Neural progenitor cell (in vitro differentiated cells): ENCODE measurements at places on chromosomes 3 and 15. TPM values are rescaled to one million over a fixed set of nuclear protein-coding genes. Genes with fewer than 3 reads are reported as not detected.
A peak's percentile ranks its signal among the peaks of the same experiment; 100 is the strongest.

Gene SGO1
- 48.2 and 59.2 TPM in 2 replicates for total RNA-seq

Gene HGD
- total RNA-seq: 0.28 TPM in 1 of 2 replicates, not detected in the other

Gene GORASP1
- 18.0 and 38.5 TPM in 2 replicates for total RNA-seq

- no peak for DNase-seq
These were observed 27.6 kb upstream of the UBE2E2 start for GRCh38 chr3:23175341-23176083.

DNA sequence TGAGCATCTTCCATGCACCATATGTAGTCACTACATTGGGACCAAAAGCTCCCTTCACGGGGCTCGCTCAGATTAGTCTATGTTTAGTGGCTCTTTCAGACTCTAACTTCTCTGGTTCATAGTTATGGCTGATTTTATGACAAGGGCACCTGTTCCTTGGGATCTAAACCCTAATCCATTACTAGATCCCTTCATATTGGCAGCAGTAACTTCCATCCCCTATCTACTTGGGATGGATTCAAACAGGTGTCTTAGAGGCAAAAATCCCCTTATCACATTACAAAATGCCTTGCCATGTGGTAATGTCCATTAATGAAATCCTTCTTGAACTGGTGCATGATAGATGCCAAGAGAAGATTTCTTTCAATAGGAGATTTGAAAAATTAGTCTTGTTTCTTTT lies 96.7 kb upstream of the TP63 start:
- no peak for DNase-seq

DNA sequence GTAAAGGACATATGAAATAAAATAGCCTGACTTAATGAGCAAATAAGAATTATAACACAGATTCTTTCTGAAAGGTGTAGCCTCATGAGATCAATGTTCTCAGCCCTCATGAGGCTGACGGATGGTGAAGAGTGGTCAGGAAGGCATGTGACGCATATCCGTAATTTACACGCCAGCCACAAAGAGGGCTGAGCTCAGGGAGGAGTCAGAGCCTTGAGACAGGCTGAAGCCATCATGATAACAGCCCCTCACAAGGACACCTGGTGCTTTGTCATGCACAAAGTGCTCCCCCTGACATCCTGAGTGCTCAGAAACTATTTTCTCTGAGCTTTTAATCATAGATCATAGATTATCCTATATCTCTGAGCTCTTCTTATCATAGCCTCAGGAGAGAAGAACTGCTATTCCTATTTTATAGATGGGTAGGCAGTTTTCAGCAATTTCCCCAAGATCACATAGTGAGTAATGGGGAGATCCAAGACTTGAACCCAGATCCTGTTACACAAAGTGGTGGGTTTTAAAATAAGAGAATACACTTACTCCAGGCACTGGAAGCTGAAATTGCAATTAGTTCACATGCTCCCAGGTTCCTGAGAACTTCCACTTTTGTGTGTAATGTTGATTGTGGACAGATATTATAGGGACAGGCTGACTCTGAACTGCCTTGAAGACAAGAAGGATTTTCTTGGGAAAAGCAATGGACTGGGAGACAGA lies 267.1 kb downstream of the RPLP1 start:
- no peak for DNase-seq

DNA sequence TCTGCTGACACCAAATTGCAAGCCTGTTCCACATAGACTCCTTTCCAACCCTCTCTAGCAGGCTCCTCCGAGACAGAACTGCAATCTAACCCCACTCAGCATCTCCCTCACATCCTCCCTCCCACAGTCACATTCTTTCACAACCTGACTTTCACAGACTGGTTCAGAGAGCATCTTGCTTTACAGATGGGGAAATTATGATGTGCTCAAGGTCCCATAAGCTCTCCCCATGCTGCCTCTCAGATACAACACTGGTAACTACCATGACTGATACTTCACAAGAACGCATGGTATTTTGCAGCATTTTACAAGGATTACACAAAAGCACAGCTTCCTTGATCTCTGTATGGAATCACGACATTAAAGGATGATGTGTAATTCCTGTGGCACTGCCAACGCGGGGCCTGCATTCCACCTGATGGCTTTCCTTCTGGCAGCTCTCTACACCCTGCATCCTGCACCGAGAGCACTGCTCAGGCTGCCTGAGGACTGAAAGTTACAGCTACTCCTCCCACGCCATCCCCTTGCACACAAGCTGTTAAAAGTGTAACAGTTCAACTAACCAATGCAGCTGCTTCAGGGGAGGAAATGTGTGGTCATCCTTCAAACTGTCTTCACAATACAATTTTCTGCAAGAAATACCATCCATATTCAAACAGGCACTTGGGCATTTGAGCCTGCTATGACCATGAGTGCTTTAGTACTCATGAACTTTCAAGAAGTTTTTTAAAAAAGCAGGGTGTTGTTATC lies 27.6 kb downstream of the TBC1D2B start:
- no peak for DNase-seq

- no peak for DNase-seq
These were observed 81.4 kb downstream of the IQSEC1 start for GRCh38 chr3:12991861-12992281.

DNA sequence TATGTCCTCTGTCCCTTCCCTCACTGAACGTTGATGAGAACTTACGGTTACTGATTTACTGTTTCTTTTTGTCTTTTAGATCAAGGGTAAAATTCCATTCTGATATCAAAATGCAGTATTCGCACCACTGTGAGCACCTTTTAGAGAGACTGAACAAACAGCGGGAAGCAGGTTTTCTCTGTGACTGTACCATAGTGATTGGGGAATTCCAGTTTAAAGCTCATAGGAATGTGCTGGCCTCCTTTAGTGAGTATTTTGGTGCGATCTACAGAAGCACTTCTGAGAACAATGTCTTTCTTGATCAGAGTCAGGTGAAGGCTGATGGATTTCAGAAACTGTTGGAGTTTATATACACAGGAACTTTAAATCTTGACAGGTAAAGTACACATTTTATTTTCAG lies 990 bp downstream of the MYNN start:
- DNase-seq: peak; percentile 33

DNA sequence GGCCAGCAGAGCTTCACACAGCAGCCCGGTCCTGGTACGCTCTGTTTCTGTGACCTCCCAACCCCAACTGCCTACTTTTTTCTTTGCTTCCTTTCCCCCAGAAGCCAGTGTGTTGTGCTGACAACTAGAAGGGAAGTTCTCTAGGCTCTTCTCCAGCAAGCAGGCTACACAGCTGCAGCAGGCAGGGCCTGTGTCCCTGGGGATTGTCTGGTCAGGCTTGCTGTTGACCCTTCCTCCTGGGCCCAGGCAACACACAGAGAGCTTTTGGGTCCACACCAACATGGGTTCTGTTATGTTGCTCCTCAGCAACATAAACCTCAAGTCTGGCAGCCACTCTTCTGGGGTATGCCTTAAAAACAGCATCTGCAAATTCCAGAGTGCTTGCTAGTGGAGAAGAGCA lies 36.2 kb upstream of the TSPAN3 start:
- DNase-seq: no peak

DNA sequence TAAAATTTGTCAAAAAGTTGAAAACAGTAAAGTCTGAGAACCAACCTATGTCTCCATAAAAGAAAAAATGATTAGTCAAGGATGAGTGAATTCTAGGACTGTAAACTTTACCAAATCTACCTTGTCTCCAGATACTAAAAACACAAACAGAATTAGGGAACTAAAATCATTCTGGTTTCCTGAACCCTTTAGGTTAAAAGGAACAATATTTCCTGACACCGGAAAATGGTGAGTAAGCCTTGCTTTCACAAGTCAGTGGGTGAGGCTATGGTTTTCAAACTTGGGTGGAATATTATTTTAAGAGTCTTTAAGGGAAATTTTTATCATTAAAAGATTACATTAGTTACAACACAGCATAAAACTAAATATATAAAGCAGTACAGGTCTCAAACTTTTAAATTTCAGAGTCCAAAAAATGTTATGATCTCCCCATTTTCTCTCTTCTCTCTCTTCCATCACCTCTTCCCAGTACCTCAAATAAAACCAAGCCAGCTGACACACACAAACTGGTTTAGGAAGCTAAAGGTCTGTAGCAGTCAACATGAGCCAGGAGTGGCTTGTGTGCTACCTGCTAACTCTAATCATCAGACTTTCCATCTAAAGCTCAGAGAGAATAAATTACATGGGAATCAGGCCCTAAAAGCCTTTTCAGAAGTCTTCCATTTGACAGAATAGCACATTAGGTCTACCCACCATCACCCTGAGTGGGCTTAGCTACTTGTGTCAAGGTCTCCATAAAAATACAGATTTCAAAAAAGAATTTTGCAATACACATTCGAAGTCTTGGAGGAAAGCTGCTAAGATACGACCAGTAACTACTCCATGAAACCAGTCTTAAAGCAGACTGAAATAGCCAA lies 2.2 kb downstream of the SLC12A6 start:
- no peak for DNase-seq
